GM04504 (cell line): ENCODE measurements at places on chromosomes 11 and 22.

DNA sequence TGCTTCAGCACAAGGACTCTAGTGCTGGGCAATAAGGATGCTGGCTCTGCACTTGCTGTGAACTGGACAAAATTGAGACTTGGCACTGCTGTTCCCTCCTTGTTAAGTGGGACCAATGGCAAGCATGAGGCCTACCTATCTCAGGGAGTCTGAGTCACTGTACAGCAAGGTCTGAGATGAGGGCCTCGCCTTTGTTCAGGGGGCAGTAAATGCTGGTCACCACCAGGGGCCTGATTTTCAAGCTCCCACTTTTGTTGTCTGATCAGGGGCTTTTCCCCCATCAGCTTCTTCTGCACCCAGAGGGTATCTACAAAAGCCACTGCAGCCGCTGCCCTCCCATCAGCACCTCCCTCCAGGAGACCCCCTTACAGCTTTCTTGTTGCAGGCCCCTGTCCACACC, 22.8 kb downstream of the DHCR7 start:
- DNase-seq: no peak

GRCh38 chr11:35617687-35618496, at the start of gene FJX1:
TSS of gene FJX1 (plus strand) at chr11:35618460. CDS start at chr11:35618637, 177 bp downstream.
- peak; percentile 76 for DNase-seq

DNA sequence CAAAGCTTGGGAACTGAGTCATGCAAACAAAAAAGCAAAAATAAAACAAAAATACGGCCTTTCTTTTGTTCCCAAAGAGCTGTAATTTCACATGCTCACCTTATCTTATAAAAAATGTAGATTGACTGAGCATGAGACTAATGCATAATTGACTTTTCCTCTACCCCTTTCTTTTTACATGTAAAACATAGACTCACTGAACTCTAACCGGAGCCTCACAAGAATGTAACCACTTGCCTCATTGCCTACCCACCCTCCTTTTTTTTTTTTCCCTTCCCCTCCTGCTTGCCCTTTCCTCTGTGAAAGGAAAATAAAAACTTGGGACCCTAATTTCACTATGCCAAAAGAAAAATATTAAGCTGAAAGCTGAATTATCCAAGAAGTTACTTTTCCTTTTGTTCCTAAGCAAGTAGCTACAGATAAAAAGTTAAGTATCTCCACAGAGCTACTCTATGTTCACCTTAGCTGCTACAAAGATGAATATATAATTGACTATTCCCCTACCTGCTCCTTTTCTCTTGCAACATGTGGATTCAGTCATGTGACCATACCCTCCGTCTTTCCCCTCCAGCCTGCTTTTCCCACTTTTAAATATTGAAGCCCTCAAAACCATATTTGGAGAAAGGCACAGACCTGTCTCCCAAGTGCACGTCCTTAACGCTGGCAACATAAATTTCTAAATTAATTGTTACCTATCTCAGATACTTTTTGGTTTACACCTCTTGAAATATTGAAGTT, 39.6 kb upstream of the WEE1 start:
- no peak for DNase-seq

GRCh38 chr11:90476442-90477007, 253.7 kb upstream of the CHORDC1 start:
- DNase-seq: no peak

- no peak for DNase-seq
Observed at GRCh38 chr22:44576311-44577260, 78.6 kb upstream of the RTL6 start.

DNA sequence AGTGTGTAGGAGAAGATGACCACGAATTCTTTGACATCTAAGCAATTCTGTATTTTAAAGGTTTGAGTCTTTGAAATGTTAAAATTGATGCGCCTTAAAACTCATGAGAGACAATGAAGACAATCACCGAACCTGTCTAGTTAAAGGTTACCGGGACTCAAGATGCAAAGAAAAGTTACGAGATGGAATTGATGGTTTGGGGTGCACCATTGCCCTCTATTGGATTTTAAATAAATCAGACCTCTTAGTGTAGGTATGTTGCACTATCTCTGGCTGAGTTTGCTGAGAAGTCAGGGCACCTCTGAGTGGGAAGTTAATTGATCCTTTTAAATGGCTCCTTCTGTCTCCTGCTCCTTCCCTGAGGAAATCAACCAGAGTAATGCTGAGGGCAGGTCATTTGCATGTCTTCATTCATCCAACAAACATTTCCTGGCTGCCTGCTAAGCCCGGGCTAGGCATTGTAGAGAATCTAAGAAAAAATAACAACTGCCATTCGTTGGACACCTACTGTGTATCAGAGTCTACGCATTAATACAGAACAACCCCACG, 19.4 kb upstream of the TMA7B start:
- DNase-seq: no peak

DNA sequence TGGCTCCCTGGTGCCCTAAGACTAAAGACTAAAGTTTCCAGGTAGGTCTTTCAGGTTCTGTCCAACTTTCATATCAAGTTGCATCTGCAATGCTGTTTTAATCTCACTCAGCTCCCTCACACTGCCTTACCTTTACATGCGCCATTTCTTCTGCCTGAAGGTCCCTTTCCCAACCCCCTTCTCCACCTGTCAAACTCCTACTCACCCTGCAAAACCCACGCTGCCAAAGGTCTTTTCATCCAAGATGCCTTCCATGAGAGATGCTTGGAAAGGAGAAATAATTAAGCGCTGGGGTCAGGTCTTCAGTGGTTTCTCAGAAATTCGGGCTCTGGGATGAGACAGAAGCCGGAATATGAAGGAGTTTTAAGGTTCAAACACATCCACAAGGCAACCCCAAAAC, 95.1 kb downstream of the MN1 start:
- no peak for DNase-seq

DNA sequence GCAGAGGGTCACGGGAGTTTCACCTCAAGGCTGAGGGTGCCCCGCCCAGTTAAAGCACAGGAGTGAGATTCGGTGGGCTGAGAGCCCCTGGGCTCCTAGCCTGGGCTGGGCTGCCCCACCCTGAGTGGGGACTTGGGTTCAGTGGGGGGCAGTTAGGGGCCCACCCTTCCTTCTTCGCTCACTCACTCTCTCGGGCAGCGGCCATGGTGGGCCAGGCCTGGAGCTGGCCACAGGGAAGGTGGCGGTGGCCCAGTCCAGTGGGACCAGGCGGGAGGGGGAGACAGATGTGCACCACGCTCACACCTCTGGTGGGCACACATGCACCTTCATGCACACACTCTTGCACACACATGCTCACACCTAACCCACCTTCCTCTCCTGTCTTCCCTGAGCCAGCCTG, 6.1 kb downstream of the FLRT1 start:
- DNase-seq: no peak

DNA sequence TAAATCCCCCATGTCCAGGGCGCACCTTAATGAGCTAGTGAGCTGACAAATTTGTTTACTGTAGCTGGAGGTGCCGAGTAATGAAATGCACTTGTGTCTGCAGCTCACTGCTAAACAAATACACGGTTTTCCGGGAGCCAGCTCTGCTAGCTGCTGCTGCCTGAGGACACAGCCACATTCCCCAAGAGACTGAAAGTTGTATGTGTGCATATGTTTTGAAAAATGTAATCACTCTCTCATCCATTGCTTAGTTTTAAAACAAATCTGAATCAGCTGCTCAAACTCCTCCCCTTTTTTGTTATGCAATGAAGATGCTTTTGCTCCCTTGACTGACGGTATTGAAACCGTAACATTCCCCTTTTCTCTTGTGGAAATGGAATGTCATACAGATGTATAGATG, 62.4 kb upstream of the NNMT start:
- no peak for DNase-seq

- DNase-seq: no peak
Observed at GRCh38 chr11:35567737-35568465, 42.5 kb upstream of the PAMR1 start.

GRCh38 chr11:89566972-89567371, 75.8 kb upstream of the NOX4 start:
- no peak for DNase-seq

- DNase-seq: no peak
Observed at GRCh38 chr11:118763041-118763440, 27.9 kb downstream of the DDX6 start.

- DNase-seq: no peak
Observed at GRCh38 chr11:1326435-1327063, 17.1 kb upstream of the TOLLIP start.

DNA sequence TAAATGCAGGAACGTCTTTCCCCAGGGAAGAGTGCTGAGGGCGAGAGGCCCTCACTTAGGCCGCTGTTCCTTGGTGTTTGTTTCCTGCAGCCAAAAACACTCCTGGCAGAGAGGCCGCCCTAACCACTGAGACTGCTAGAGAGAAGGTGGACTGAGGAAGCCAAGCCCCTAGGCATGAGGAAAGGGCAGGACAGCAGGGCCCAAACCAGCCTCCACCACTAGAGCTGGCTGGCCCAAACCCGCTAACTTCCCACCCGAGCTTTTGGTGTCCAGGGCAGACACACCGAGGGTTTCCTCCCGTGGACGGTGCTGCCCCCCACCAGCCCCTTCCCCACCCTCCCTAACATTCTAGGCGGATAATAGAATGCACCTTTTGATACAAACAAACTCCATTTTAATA, 6.0 kb downstream of the FGF19 start:
- DNase-seq: no peak

GRCh38 chr11:15523543-15523942, 408.8 kb downstream of the INSC start:
- no peak for DNase-seq

DNA sequence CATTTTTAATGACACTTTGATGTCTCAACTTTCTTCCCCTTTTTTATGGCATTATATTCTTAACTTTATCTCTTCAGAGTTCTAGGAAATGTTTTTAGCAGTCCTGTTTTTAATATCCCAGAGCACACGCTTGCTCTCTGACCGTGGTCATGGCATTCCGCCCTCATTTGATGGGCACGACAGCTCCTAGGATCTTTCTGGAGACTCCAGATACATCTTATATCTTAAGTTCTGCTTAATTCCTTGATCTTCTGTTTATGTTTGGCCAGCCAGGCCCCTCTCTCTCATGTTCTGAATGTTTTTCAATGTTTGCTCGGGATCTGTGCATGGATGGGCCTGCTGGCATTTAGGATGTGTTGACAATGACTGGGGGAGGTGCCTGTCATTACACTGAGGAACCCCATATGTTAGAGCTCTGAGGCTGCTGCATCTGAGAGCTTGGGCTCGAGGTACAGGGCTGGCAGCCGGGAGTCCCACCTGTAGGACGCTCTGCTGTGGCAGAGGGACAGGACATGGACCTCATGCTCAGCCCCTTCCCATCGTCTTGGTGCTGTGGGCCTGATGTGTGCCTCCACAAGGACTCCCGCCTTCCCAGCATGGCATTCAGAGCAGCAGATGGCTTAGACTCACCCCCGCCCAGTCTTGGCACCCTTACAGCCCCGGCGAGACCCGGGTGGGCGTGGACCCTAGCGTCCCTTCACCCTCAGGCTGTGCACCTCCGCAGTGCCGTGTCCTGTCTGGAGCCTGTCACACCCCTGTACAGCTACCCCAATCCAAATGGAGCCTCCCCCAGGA, 75.0 kb downstream of the CDKN1C start:
- DNase-seq: no peak

DNA sequence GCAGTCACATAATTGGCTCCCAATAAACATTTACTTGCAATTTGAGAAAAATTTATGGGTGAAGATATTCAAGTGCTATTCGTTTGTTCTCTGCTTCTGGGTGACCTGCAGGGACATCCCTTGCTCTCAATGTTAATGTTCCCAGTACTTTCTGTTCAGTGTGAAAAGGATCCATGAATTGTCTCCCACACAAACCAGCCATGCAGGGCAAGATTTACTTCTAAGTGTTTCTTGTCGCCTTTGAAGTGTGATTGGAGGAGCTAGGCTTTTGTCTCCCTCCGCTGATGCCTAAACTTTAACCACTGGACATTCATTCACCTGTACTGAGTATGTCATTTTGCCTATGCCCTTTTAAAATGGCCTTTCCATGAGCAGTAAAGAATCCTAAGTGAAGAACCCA, 66.4 kb upstream of the ADA2 start:
- DNase-seq: no peak

- no peak for DNase-seq
Observed at GRCh38 chr11:119739975-119740374, 11.0 kb upstream of the NECTIN1 start.

GRCh38 chr11:74417860-74418508, 19.8 kb upstream of the PGM2L1 start:
- DNase-seq: no peak

DNA sequence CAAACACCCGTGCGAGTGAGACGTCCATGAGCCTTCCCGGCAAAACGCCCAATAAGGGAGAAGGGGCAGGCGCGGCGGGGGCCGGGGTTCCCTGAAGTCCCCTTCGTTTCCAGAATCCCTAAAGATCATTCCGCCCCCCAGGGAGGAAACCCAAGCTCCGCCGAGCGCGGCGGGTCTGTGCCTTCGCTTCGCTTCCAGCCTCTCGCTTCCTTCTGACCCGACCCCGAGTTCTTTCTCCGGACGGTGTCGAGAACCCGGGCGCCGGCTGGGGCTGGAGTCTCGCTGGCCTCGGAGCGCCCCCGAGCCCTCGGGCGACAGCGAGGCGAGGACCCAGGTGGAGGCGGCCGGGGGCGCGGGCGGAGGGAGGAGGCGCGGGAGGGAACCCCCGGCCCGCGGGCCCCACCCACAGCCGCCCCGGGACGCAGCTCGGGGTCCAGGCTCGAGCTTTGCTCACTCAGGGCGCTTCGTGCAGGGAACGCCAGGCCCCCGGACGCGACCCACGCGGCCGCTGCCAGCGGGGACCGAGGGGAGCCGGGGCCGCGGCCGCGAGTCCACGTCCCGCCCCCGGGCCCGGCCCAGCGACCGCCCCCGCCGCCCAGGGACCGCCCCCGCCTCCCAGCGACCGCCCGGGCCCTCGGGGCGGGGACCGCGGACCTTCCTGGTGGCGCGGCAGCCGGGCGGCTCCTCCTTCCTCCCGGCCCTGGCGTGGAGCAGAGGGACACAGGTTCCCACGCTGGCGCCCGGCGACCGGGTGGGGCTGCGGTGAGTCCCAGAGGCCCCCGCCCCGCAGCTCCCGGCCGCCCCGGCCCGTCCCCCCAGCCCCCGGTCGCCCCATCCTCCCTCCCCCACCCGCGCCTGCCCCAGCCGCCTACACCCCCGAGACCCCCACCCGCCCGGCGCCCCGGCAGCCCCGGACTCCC, at the start of gene PGGHG:
PGGHG (plus strand) TSS at position 649 of the 920 bp plus-strand sequence. CDS start 691 bp downstream, outside the sequence.
- DNase-seq: no peak

DNA sequence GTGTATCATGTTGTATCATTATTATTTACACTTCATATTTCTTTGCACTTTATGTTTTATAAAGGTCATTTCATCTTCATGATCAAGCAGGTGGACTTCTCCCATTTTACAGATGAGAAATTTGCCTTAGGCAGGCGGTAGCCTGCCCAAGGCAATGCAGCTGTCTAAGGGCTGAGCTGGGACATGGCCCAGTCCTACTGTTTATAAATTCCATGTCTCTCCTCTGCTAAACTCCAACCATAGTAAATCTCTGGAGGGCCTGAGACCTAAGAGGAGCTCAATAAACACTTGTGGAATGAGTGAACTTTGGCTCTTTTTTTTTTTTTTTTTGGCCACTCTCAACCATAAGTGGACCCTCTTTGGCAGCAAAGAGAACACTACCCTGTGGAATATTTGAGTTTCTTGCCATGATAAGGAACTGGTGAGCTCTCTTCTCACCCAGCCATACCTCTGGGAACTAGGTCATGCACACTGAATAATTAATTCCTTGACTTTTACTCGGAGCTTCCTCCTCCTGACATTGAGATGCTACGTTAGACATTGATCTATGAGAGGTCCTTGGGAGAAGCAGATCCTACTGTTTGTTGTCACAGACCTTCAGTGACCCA, 29.9 kb downstream of the MICAL2 start:
- DNase-seq: no peak
